Peyer's patch (tissue), 4 donors: ENCODE measurements at places on chromosomes 11 and 22.

DNA sequence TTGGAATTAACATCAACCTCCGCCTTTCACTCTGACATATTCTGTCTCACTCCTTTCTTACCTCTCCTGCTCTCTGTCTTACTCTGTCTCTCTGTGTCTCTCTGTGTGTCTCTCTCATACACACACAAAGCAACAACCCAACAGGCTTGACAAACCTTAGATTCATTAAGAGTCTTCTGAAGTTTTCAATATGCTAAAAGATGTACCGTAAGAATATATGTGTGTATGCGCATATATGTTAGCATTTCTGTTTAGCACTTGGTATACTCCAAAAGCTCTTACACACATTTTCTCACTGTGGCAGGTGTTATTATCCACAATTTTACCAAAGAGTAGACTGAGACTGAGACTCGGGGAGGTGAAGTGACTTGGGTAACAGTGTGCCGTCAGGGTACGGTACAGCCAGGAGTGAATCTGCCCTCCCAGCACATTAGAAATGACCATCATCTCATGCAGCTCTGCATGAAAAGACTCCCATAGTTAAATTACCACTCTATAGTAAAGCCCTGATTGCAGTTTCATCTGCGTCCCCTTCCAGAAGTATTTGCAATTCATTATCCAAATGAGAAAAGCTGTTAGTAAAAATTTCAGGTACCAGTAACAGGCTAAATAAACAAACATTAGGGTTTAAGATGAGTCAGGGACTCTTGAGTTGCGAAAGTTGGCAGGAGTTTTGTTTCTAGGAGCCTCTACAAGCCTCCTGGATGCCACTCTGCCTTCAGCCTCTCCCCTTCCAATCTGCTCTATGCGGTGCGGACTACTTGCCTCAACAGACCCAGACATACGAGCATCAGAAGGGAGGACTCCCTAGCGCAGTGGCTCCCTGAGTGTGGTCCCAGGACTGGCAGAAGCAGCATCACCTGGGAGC lies 195.2 kb upstream of the TMEM45B start:
- no peak for DNase-seq

- DNase-seq, result no peak
Observed at GRCh38 chr22:31162015-31162765, 2.2 kb downstream of the RNF185 start.

DNA sequence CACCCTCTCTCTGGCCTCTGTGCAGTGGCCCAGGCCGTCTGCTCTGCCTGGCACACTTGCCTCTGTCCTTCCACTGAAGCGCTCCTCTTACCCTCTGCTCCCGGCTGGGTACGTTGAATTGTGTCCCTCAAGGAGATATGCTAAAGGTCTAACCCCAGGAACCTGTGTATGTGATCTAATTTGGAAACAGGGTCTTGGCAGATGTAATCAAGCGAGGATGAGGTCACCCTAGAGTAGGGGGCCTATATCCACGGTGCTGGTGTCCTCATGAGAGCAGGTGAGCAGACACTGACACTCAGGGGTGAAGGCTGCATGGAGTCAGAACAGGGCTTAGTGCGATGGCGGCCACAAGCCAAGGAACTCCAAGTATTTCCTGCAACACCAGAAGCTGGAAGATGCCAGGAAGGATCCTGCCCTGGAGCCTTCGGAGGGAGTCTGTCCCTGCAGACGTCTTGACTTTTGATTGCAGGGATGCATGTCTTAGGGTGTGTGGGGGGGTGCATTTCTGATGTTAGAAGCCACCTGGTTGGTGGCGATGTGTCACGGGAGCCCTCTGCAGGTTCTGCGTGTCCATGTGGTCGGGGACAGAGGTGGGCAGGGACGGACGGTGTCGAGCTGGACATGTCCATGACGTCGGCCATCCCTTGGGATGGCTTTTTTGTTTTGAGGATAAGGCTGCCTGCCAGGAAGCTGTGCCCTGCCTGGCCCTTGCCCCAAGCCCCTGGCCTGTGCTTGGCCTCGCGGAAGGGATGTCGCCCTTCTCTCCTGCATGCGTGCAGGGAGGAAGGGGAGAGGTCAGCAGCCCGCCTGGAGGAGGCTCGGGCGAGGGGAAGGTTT lies 68.6 kb downstream of the LRP5 start:
- DNase-seq, result no peak

DNA sequence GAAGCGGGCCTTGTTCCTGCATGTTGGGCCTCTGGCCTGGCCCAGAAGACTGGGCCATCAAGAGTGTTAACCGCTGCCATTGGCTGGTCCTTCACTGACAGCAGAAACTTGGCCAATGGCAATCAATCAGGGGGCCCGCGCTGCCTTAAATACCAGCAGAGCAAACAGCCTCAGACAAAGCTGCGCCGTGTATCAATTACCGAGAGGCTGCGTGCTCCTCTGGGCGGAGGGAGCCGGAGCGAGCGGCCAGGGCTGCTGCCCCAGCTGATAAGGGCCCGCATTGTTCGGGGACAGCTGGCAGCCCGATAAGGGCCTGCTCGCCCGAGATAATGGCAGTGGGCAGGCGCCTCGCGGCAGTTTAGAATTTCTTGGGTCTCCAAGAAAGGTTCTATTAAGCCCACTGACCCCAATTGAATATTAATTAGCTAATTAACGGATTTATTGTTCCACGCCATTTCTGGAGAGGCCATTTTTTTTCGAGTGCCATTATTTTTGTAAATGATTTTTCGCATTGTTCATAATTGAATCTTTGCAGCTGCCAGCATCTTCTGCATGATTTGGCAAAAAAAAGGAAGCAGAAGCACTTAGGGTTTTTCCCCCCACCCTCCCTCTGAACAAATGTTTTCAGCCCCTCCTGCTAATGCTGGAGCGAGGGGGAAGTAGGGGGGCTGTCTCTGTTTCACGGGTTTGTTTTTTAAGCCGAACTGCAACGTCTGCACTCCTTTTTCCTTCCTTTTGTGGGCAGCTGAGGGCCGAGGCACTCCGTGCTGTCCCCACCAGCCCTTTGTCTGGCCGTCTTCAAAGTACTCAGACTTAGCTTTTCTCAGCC lies 37.6 kb upstream of the RIC3 start:
- DNase-seq, result peak; percentile 52

- no peak for DNase-seq
Observed at GRCh38 chr11:118443590-118444218, 7.4 kb downstream of the KMT2A start.

DNA sequence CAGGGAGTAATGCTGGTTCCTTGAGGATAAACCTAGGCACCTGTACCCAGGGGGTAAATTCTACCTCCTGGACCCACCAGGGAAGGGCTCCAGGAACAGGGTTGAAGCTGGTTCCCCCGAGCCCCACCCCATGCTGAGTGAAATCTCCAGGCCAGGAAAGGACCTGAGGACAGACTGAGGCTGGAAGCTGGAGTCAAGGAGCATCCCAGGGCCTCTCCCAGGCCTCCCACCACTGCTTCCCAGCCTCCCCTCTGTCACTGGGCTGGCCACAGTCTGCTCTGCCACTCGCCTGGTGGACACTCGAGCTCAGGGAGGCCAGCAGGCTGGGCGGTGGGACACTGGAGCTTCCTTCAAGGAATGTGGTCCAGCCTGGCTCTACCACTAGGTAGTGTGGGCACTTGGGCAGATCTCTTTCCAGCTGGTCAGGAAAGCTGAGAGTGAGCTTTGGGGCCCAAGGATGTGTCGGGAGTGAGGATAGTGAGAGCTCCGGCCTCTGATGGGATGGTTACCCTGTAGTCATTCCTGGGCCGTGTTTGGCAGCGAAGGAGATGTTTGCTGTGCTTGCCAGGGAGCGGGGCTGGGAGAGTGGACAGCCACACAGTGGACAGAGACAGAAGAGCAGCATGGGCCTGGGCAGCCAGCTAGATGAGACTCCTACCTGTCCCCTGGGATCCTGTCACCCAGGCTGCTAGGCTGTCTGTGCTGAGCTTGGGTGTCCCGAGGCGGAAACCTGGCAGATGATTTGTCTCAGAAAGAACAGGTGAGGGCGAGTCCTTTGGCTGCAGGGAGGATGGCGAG lies 3.4 kb downstream of the OVOL1 start:
- DNase-seq, result no peak

DNA sequence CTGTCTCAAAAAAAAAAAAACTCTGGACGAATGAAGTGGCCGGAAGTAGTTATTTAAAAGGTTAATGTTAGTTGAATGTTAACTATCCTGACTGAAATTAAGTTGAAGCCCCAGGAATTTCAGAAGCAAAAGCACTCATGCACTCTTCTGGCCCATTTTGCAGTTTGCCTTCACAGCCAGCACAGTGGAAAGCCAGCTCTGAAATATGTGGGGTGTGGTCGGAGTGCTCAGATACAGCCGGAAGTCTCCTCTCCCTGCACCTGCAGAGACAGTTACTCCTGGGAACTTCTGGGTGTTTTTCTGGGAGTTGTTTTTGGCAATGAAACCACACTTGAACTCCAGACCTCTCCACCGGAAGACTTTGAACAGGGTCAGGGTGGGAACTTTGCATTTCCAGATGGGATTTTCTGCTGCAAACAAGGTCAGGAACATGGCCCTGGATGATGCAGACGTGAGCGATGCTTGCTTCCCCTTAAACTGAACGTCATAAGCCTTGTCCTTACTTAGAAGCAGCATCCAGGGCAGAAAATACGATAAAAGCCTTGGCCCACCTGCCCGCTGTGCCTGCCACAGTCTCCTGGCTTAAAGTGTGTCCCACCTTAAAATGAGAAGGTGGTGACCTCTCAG lies 21.5 kb upstream of the CABP2 start:
- DNase-seq, result no peak

DNA sequence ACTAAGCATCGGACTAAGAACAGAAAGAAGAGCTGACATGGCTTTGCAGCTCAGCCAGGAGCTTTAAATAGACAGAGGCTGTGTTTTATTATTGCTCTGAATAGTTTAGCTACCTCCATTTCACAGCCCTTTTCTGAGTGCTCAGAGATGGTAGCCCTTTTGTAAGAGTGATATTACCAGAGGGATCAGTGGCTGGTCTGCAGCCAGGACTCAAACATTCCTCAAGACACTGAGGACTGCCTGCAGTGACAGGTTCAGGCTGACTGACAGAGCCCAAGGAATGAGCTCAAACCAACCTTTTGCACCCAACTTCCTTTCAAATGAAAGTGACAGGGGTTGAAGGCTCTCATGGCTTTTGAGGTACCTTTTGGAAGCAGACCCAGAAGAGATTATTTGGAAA lies 189.0 kb downstream of the DDX10 start:
- DNase-seq, result no peak

DNA sequence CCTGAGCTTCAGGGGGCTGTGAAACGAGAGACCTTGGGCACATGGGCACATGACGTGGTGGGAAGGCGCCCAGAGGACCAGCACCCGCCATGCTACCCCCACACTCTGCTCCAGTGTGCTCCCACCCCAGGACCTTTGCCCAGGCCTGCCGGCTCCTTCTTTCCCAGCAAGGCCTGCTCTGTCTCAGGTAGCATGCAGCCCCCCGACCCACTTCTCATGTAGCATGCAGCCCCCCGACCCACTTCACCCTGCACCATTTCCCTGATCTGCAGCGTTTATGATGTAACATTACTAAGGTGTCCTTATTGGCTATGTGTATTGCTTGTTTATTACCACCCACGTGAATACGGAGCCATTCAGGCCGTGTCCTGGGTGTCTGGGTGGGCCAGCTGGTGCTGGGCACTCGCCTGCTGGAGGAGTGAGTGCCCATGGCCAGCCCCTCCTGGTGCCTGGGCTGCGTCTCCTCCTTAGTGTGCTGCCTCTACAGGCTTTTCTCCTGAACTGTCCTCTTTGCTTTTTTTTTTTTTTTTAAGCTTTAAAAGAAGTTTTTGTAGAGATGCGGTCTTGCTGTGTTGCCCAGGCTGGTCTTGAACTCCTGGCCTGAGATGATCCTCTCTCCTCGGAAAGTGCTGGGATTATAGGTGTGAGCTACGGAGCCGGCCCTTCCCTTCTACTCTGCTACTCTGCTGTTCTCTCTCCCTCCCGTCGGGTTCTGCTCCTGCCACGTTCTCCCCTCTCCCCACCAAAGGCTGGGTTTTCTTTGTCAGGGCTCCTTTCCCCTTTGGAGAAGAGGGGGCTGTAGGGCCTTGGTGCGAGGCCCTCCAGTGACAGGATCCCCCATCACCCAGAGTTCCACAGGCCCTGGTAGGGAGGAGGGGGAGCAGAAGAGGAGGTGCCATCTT lies 29.4 kb downstream of the LRP5 start:
- no peak for DNase-seq

DNA sequence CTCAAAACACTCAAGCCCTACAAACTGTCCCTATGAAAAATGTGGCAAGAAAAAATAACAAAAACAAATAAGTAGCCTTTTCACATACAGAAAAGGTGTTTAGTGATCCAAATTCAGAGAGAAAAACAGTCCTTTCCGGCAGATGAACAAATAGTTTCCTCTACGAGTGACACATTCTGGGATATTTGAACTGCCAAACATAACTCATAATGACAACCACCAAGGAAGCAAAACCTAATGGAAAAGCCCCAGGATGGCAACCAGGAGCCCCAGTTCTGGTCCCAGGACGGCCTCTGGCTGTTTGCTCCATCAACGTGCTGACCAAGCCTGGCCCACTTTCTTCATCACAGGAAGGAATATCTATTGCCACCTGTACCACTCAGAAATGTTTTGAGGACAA lies 6.0 kb downstream of the PACSIN2 start:
- DNase-seq, result no peak

- no peak for DNase-seq
Observed at GRCh38 chr22:28247136-28247535, 328.1 kb upstream of the PITPNB start.

DNA sequence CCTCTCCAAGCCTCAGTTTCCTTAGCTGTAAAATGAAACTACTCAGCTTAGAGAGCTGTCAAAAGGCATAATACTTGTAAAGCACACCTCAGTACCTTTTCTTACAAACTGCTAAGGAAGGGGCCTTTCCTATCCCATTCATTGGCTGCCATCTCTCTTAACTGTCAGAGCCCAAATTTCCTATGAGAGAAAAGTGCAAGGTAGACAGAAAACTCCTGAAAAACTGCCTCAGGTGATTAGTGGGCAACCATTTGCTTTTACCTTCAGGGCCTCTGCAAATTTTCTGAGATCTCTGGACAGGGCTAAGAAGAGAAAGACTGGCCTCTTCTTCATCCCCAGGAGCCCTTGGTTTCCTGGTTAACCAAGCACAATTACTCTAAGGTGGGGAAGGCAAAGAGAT lies 13.8 kb downstream of the LARGE1 start:
- DNase-seq, result no peak

DNA sequence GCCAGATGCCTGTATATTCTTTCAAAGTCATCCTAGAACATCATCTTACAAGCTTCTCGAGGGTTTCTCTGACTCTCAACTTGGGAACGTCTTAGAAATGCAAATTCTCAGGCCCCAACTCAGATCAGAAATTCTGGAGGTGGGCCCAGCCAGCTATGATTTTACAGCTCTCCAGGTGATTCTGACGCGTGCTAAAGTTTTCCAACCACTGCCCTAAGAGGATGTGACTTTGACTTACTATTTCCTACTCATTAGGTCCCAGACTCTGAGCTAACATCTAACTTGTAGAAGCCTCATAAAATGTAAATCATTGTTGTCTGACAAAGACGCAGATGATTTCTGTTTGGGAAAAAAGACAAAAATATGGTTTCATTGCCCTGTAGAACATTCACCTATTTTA lies 61.1 kb downstream of the IRAG1 start:
- DNase-seq, result no peak

DNA sequence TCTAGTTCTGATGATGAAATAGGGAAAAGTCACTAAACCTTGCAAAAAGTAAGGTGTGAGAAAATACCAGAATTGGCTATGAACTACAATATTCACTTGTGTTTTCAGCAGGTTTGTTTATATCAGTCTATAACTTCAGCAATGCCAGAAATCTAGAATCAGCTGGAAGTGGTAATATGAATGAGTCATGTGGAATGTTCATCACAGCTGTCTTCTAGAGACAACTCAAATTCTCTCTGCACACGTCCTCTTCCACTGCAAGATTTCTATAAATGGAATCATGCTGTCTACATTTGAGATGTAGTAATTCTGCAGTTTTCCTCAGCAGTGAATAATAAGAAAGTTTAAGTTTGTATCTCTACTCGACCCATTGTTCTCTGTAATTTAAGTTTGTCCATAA lies 89.9 kb downstream of the OR4A15 start:
- no peak for DNase-seq
